Breast epithelium (tissue), 4 donors: ENCODE measurements at places on chromosomes 3 and 15. TPM values are rescaled to one million over a fixed set of nuclear protein-coding genes. Genes with fewer than 3 reads are reported as not detected.

The TMEM40 gene
- not detected for total RNA-seq

The LIPH gene
- total RNA-seq, result 10.4 TPM

GRCh38 chr3:113291572-113291971, 80.2 kb downstream of the BOC start:
- H3K4me1 ChIP-seq, result no peaks in the 10 kb centered on the region
- no peak overlapping the region for H3K4me3 ChIP-seq
- DNase-seq, result no peak
- H3K27me3 ChIP-seq, result no peaks in the 10 kb centered on the region
- H3K36me3 ChIP-seq, result no peaks in the 10 kb centered on the region

DNA sequence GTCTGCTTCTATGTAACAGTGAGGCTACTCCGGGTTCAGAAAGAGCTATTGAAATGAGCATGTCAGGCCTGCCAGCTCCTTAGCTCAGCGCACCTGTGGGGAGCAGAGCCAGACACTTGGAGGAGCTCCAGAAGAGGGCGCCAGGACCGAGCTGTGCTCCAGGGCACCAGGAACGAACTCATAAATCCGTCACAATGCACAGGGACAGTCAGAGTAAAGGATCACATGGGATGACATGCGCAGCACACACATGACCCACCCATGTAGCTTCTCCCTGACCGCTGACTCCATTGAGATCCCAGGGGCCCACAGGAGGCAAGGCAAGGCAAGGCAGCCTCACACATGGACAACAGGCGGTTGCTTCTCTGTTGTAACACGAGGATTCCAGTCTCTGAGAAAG, 26.0 kb upstream of the GNB5 start:
- no peaks in the 10 kb centered on the region for H3K36me3 ChIP-seq
- no peaks in the 10 kb centered on the region for H3K4me1 ChIP-seq
- no peaks in the 10 kb centered on the region for H3K27me3 ChIP-seq
- H3K27ac ChIP-seq, result no peak overlapping the region
- H3K4me3 ChIP-seq, result no peak overlapping the region

The POLQ gene
- total RNA-seq, result under 0.01 TPM

GRCh38 chr3:101972430-101973162, 123.3 kb downstream of the NFKBIZ start:
- H3K4me3 ChIP-seq, result no peak overlapping the region
- no peak overlapping the region for H3K27ac ChIP-seq
- no peaks in the 10 kb centered on the region for H3K36me3 ChIP-seq
- DNase-seq, result no peak

GRCh38 chr3:32105291-32106131, 909 bp upstream of the GPD1L start:
- H3K27me3 ChIP-seq, result no peaks in the 10 kb centered on the region

GRCh38 chr3:160577556-160578195, 12.3 kb upstream of the KPNA4 start:
- H3K27me3 ChIP-seq, result no peaks in the 10 kb centered on the region
- no peak overlapping the region for H3K4me3 ChIP-seq

The CD200R1 gene
- total RNA-seq, result 3.4 TPM

The IGSF11 gene
- under 0.01 TPM for total RNA-seq

DNA sequence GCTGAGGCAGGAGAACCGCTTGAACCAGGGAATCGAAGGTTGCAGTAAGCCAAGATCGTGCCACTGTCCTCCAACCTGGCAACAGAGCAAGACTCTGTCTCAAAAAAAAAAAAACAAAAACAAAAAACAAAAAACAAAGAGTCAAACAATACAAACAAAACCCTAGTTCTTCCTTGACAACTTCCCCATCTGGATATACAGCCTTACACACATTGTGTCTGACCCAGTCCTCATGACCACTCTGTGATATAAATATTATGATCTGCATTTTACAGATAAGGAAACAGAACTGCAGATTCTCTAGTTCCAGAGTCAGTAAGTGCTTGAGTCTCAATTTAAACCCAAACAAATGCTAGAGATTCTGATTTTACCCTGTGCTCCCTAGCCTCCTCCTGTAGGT, 4.8 kb upstream of the ESYT3 start:
- no peak overlapping the region for H3K27ac ChIP-seq
- no peaks in the 10 kb centered on the region for H3K36me3 ChIP-seq
- no peak for DNase-seq
- H3K4me3 ChIP-seq, result no peak overlapping the region
- no peaks in the 10 kb centered on the region for H3K27me3 ChIP-seq
- no peaks in the 10 kb centered on the region for H3K4me1 ChIP-seq

The GP5 gene
- not detected for total RNA-seq
